ENCODE measurements at places on chromosomes 7 and 10.

DNA sequence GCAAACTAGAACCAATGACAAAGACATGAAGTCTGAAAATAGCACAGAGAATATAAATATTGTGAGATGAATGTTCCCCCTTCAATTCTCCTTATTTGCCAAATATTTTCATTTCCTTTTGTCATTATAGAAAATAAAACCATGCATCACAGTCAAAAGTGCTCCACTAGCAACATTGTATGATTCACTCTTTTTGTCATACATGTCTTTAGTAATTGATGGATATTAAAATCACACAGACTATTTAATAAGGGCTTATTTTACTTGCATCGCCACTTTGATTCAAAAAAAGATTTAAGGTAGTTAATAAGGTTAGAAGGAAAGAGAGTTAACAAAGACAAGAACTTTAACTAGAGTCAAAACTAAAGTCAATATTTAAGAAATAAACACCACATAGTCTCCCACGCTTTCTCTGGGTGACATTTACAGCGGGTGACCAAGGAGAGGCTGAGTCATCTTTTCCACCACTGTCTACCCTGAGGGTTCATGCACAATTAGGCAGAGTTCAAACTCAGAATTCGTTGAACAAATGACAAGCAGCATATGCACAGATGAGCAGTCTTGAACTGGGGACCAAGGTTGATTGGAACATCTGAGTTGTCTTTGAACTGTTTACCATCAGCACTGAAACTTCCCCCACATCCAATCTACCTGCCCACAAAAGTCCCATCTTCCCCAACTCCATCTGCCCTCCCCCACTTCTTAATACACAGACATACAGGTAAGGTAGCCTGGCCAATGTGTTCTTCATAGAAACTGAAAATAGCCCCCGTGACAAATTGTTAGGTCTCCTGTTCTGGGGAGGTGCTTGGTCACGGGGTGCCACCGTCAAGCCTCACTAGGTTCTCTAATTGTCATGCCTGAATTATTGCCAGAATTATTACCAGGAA, 42.5 kb downstream of the C7orf25 start:
- DNase-seq, result no peak

DNA sequence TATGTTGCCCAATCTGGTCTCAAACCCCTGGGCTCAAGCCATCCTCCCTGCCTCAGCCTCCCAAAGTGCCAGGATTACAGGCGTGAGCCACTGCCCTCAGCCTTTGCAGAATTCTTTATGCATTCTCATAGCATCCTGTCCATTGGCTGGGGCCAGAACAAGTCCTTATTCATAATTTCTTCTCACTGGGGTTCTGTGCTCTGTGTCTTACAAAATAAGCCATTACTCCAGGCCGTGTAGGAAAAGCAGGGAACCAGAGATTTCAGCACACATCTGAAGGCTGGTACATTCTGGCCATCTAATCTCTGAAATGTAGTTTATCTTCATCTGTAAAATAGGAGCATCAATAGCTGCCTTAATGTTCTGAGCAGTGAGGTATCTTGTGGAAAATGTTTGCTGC, 10.3 kb upstream of the OCM start:
- no peak for DNase-seq

DNA sequence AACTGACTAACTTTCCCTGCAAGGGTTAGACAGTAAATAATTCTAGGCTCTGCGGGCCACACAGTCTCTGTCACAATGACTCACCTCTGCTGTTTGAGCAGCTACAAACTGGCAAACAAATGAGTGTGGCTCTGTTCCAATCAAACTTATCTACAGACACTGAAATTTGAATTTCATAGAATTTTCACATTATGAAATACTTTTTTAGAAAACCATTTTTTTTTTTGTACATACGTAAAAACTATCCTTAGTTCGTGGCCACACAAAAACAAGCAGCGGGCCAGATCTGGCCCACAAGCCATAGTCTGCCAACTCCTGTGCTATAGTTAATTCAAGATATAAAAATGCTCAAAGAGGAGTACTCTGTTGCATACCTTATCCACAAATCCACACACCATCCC, 32.6 kb downstream of the PIP4K2A start:
- no peak for DNase-seq

- no peak for DNase-seq
These were observed 36.6 kb upstream of the CALD1 start for GRCh38 chr7:134742688-134743350.

GRCh38 chr7:92987095-92987494, 130.7 kb downstream of the SAMD9 start:
- DNase-seq, result no peak

DNA sequence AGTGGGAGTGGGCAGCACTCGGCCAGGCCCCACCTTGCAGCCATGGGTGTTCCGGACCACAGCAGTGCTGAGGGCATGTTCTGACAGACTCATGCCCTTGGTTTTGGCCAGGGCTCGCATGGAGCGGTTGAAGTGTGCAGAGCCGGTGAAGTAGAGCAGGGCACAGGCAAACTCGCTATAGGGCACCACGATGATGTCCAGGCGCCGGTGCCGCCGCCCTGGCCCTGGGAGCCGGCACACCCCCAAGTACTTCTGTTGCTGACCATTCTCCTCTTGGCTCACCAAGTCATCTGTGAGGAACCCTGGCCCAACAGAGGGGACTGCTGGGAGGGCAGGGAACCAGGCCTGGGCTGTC, 8.6 kb downstream of the POLL start:
- no peak for DNase-seq

DNA sequence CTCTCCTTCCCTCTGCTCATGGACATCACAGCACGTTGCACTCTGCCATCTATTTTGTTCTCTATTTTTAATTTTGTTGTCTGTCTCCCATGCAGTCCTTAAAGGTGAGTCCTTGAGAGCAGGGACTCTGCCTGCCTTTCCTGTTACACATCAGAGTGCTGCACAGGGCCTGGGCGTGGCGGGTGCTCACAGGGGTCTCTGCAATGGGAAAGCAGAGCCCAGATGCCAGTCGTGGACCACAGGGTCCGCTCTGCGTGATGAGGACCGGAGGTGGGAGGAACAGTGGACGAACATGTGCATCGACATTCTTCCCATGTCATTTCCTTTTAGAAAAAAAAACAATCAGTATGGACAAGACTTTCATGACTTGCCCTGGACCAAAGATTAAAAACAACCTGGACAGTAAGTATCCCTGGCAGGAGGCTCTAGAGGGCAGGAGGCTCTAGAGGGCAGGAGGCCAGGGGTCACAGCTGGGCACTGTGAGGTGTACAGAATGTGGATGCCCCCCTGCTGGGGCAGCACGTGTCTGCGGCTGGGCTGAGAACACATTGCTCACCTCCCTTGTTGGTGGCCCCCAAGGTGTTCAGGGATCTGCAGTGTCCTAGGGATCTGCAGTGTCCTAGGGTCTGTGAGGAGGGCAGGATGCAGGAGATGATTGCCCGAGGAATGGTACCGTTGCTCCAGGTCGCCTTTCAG, 29.6 kb upstream of the ZNF488 start:
- no peak for DNase-seq

GRCh38 chr10:16986406-16987205, 143.0 kb downstream of the CUBN start:
- DNase-seq, result no peak

GRCh38 chr10:125694883-125695282, 11.9 kb upstream of the TEX36 start:
- no peak for DNase-seq

- DNase-seq, result no peak
These were observed 159.2 kb downstream of the HDAC9 start for GRCh38 chr7:18654709-18655108.

DNA sequence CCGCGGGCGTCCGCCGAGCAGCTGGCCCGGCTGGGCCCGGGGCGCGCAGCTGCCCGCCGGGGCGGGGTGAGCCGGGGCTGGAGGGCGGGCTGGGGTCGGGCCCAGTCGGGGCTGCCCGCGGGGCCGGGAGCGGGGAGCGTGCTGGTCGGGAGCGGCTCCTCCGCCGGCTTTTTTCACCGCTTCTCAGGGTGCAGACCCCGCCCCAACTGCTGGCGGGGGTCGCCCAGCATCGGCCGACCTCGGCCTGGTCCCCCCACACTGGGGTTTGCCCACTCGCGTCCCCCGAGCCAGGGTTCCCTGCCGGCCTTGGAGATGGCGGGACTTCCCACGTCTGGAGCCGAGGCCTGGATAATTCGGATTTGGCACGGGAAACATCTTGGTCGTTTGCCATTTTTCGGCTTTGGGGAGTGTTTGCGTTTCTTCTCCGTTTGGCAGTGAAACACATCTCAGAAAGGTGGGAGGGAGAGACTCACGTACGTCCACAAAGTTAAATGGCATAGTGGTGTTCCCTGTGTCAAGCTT, 432 bp downstream of the TMEM248 start:
- peak; percentile 82 for DNase-seq

GRCh38 chr7:50513166-50513871, 51.9 kb downstream of the DDC start:
- no peak for DNase-seq

- DNase-seq, result no peak
These were observed 970.2 kb downstream of the SORCS3 start for GRCh38 chr10:105611244-105611798.

- DNase-seq, result peak; percentile 78
These were observed 3.4 kb downstream of the KCNH2 start for GRCh38 chr7:150974468-150975391.

DNA sequence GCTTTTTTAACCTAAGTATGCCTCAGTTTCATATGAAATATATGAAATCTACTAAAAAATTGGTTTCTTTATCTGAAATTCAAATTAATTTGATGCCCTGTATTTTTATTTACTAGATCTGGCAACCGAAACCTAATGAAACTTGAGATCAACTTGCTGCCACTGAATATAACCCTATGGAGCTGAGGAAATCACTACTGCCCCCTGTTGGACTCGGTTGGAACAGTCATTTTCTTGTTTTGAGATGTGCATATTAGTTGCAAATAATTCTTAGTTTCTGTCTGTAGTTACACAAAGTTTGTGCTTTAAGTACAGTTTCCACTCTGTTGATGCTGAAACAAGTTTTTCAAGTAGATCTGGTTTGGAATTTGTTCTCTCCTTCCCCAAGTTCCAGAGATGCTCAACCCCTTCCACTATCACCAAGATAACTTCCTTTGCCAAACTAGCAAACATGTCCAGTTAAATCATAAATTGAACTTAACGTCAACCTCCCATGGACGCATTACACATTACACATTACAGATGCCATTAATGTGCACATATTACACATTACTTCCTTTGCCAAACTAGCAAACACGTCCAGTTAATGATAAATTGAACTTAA, 22.2 kb upstream of the EXOC4 start:
- peak; percentile 70 for DNase-seq

GRCh38 chr10:102612964-102613275, 31.4 kb upstream of the TRIM8 start:
- no peak for DNase-seq

GRCh38 chr10:129029851-129030602, 437.0 kb upstream of the MGMT start:
- no peak for DNase-seq

DNA sequence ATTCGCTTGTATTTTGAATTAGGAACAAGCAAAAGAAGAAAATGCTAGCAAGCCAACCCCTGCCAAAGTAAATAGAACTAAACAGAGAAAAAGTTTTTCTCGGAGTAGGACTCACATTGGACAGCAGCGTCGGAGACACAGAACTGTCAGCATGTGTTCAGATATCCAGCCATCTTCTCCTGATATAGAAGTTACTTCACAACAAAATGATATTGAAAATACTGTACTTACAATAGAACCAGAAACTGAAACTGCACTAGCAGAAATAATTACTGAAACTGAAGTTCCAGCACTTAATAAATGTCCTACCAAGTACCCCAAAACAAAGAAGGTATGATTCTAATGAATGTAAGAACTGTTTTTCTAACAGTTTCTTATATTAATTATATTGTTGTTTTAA, 87.9 kb downstream of the KMT2E start:
- DNase-seq, result no peak

DNA sequence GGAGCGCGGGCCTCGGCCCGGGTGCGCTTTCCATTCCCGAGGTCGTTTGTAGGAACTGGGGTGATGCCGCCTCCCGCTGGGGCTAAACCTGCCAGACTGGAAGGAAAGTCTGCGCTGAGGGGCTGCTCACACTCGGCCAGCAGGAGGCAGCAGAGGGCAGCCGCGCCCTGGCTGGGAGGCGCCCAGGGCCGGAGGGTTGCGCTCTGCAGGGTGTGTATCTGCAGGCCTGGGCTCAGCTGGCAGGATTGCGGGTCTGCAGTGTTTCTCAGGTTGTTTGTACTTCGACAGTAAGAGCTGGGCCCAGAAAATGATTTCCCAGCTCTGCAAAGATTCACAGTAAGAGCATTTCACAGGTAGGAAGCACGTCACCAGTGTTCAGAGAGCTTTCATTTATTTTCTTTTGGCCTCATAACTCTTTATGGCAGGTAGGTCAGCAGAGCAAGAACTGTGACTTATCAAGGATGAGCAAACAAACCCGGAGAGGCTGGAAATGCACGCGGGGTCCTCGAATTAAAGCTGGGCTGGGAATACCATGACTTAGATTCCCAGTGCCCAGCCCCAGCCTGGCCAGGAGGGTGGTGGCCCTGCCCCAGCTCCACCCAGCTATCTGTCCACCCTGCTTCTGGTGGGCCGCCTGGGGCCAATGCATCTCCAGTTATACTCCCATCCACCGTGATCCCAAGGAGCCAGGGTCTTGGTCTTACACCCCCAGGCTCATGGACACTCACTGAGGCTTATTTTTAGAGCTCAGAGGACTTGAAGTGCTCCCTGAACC, 15.2 kb upstream of the PPP2R2D start:
- DNase-seq, result peak; percentile 93

- no peak for DNase-seq
These were observed 40.0 kb downstream of the MKI67 start for GRCh38 chr10:128086003-128086863.

- no peak for DNase-seq
These were observed 23.6 kb upstream of the FAM204A start for GRCh38 chr10:118365702-118366101.

- DNase-seq, result peak; percentile 79
These were observed at the start of gene SLC16A12 for GRCh38 chr10:89535171-89536012. SLC16A12 (minus strand) TSS chr10:89535594; CDS start chr10:89462578, 73,016 bp downstream.

DNA sequence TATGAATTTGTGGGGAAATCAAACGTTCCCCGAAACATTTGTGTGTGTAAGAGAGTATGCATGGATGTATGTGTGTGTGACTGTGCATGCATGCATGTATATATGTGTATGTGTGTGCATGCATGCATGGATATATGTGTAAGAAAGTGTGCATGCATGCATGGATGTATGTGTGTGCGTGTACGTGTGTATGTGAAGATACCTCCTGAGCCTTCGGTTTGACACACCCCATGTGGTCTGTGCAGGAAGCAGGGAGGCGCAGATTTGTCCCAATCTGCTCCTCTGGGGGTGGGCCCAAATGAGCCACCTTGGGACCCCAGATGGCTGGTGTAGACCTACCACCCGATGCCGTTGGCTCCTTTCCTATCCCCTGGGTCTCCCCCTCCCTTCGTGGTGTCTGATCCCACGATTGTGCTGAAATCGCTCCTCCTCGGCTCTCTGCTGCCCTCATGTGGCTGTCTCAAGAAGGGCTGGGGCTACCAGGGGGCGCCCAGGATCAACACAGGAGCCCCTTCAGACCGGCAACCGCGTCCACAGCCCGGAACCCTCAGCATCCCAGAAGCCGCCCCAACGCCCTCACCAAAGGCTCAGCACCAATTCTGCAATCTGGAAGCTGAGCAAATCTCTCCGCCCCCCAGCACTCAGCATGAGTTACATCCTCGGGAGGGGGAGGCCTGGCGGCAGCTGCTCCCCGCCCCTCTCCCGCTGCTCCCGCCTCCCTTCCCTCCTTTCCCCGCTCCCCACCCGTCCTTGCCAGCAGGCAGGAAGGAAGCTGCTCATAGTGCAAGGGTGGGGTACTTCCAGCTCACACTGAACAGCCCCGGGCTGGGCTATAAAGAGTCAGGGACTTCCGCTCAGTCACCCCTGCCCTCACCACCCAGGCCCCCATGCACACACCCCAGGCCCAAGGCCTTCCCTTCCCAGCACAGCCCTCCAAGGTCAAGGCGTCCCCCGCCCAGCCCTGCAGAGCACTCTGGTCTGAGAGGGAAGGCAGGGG, 2.3 kb upstream of the NOS3 start:
- peak; percentile 85 for DNase-seq
